ENCODE measurements at places on chromosomes 13 and 19.

GRCh38 chr13:80988391-80989151 is 647.6 kb upstream of the SPRY2 start:
- no peaks in the 10 kb centered on the region for H3K36me3 ChIP-seq
- H3K4me3 ChIP-seq, result no peak overlapping the region
- no peaks in the 10 kb centered on the region for H3K27me3 ChIP-seq

DNA sequence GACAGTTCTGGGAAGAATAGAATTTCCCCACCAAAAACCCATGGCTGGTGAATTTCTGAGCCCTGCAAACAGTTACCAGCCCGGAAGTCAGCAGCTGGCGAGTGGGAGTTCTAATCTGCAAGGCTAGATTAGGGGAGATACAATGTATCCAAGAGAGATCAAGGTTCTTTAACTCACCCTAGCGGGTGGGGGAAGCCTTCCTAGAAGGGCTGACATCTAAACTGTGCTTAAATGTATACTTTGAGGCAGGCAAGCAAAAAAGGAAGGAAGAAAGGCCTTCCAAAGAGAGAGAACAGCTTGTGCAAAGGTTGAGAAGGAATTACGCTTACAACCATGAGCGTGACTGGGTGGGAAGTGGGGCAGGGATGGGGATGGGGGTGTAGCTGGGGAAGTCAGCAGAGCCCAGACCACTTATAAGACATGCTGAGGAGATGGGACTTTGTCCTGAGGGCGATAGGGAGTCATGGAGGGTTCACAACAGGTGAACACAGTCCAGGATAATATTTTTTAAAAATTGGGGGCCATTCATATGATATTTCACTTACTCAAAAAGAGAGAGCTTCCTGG is 20.8 kb upstream of the ZNRF4 start:
- H3K4me3 ChIP-seq, result no peak overlapping the region
- H3K27ac ChIP-seq, result no peak overlapping the region
- peaks cover 6% of the 10 kb centered on the region for H3K4me1 ChIP-seq
- no peak for DNase-seq

GRCh38 chr19:3284759-3285646 is 60.5 kb downstream of the CELF5 start:
- no peak overlapping the region for H3K4me3 ChIP-seq
- DNase-seq, result no peak
- H3K27me3 ChIP-seq, result no peaks in the 10 kb centered on the region
- H3K27ac ChIP-seq, result no peak overlapping the region

GRCh38 chr19:46622118-46622446 is 2.8 kb downstream of the PTGIR start:
- H3K4me3 ChIP-seq, result no peak overlapping the region
- no peak for DNase-seq
- H3K4me1 ChIP-seq, result peaks cover 51% of the 10 kb centered on the region
- H3K36me3 ChIP-seq, result no peaks in the 10 kb centered on the region
- H3K27ac ChIP-seq, result peak overlapping the region; percentile 63
- H3K27me3 ChIP-seq, result no peaks in the 10 kb centered on the region

DNA sequence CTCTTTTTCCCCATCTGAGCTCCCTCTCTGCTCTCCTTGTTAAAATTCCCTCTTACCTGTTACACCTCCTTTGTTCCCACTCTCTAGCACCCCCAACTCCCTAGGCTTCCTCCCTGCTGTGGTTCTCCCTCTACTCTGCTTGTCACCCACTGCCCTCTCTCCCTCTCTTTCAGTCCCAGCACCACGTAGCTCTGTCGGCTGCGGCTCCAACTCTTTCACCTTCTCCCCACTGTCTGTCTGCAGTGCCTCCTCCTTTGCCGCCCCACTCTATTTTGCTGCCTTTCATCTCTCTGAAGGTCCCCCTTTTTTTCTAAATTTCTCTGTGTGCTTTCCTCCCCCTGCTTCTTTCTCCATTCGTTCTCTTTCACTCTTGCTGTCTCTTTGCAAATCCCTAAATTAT is 1.1 kb downstream of the ZNF836 start:
- H3K4me1 ChIP-seq, result no peaks in the 10 kb centered on the region
- peaks cover 43% of the 10 kb centered on the region for H3K36me3 ChIP-seq
- H3K27ac ChIP-seq, result peak overlapping the region; percentile 80
- no peak for DNase-seq

Measured in tibial nerve (tissue), 4 donors.